ENCODE measurements at places on chromosomes 4 and X.
A peak's percentile ranks its signal among the peaks of the same experiment; 100 is the strongest.

DNA sequence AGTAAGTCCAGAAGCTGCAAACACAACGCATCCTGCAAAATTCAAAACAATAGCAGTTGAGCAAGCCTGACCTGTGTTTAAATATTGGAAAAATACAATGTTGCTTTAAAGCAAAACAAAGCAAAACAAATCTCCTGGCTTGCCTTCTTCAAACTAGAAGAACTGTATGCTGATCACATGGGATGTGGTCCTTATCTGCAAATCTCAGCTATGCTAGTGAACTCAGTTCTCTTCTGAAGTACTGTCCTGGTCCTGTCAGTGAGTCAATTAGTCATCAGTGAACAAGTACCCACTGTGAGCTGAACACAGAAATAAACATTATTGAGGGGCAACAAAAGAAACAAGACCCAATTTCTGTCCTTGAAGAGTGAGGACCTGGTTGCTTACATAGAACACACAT, 522.5 kb downstream of the SMARCA1 start:
- DNase-seq, result no peak

DNA sequence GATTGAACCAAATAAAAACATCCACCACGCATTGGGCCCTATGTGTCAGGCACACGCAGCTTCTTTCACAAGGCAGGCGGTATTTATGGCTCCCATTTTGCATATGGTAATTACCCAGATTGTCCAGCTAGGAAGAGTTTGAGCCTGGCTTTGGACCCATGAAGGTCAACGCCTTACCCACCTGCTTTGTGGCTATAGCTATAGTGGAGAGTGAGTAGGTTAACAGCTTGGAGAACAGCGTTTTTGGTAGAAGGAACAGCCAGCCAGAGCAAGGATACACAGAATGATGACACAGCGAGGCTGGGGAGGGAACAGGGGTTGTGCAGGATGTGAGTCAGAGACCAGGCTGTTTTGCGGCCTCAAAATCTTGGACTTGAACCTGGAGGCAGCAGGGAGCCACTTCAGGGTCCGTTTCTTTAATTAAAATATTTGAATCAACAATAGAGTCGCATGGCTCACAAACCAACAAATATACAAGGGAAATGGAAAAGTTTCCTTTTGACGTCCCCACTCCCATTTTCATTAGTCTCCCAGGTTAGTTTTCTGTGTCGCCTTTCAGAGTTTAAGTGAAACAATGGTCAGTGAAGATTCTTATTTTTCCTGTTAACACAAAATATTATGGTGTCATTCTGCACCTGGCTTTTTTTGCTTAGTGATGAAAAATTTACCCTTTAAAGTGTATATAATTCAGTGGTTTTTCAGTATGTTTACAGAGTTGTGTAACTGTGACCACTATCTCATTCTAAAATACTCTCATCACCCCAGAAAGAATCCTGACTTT, 118.2 kb upstream of the STX18 start:
- peak; percentile 75 for DNase-seq

GRCh38 chr4:13918110-13918509, 290.6 kb upstream of the BOD1L1 start:
- no peak for DNase-seq

GRCh38 chr4:64780664-64781063, 371.4 kb upstream of the TECRL start:
- DNase-seq, result no peak

- DNase-seq, result no peak
Observed at GRCh38 chr4:169154121-169154520, 116.6 kb downstream of the SH3RF1 start.

GRCh38 chrX:67893931-67894330, 350.1 kb downstream of the AR start:
- no peak for DNase-seq

DNA sequence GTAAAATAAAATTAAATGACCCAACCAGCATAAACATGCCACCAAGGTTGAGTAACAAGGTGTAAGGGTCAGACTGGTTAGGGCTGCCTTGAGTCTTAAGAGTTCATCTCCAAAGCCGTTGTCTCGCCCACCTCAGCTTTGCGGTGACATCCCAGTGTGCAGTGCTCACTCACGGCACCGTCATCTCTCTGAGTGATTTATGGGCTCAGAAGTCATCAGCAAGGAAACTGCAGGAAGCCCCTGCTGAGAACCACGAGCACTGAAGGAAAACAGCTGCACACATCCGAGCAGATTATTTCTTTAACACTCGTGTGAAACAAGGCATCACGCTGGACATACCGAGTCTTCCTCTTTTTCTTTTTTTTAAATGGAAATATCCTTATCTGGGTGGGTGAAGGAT, 411.1 kb downstream of the TRIML1 start:
- DNase-seq, result no peak

GRCh38 chr4:129394635-129395034, 298.7 kb downstream of the C4orf33 start:
- DNase-seq, result no peak

DNA sequence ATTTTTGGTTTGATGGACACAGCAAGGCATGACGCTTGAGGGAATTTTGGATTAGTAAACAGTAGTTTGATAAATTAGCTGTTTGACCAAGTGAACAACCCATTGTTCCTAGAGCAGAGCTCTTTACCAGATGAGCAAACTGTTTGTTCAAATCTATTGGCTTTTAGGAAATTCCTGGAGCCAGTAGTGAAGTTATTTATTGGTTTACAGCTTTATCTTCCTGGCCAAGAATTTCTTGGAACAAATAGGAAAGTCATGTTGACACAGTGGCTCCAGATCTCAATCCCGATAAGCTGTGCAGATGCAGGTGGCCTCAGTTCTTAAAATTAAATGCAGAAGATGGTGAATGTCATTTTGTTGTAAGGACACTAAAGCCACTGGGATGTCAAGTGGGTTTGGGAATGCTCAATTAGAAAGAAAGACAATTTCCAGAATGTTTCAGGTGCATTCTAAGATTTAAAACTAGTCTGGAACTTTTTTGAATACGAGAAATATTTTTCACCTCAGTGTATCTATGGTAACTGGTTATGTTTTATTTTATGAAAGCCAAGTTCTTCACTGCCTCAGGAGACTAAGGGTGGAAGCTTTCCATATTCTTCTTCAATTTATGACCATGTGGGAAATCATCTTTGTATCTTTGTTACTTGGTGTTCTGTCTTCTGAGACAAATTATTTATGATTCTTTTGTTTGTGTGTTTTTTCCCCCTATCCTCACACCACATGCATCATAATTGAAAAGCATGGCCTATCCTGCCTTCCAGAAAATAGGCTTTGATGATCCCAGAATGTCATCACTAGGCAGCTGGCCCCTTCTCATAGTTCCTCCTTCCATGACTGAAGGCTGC, 554.5 kb downstream of the STIM2 start:
- no peak for DNase-seq

GRCh38 chrX:83508006-83508405, at the start of gene POU3F4:
Gene POU3F4, plus strand, starts transcription at chrX:83508290. Its CDS starts 35 bp downstream, at chrX:83508325.
- no peak for DNase-seq

- no peak for DNase-seq
Observed at GRCh38 chr4:123832173-123833026, 435.8 kb downstream of the SPRY1 start.

DNA sequence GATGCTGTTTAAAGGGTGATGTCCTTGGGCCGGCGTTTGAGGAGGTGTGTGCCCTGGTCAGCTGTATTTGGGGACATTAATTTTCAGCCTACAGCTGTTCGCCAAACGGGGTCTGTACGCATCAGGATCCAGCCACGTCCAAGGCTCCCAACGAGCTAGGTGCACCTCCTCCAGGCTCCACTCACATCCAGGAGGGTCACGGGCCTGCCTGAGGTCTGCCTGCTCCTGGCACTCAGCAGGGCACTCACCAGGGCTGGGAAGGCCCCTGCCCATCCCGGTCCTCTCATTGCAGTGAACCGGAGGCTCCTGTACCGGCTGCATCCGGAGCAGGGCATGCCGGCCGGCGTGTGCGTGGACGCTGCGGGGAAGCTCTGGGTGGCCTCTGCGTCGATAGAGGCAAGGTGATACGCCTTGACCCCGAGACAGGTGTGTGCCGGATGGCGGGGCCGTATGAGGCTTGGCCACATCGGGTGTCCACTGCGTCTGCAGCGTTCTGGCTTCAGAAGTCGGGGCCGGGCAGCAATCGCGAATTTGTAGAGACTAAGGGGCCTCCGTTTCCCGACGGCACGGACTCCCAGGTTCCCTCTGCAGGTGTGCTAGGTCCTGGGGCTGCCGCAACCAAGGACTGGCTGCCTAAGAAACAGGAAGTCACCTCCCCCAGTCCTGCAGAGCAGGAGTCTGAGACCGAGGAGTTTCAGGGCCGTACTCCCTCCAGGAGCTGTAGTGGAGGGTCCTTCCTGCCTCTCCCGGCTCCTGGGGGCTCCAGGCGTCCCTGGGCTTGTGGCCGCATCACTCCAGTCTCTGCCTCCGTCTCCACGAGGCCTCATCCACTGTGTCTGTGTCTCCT, 27.5 kb upstream of the PLCXD1 start:
- DNase-seq, result no peak

DNA sequence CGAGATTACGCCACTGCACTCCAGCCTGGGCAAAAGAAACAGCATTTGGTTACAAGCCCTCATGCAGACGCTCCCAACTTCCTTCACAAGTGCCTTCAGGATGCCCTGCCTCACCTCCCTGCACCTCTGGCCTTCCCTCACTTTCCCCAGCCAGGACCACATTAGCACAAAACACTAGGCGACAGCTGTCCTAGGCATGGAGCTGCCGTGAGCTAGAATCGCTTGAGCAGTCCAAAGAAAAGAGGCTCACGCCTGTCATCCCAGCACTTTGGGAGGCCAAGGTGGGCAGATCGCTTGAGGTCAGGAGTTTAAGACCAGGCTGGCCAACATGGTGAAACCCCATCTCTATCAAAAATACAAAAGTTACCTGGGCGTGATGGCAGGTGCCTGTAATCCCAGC, 15.8 kb downstream of the RNF212 start:
- DNase-seq, result no peak

- DNase-seq, result no peak
Observed at GRCh38 chr4:119049342-119049741, 86.3 kb upstream of the MYOZ2 start.

DNA sequence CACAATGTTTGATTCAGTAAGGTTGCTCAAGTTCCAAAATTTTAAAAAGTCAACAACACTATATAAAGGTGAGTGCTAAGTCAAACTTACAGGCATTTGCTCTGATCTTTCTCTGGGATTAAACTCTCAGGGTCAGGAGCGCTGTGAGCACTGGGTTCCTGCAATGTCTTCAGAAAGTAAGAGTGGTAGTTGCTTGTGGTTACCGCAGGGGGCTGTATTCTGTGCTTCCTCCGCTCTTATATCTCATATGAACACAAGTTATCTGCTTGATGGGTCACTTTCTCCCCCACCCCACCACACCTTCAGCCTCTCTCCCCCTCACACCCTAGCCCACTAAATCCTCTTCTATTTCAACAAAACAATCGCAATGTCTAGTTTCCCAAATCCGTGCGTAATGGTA, 116.4 kb upstream of the IGSF1 start:
- DNase-seq, result no peak

GRCh38 chr4:55491486-55491885, 55.2 kb downstream of the CLOCK start:
- no peak for DNase-seq

DNA sequence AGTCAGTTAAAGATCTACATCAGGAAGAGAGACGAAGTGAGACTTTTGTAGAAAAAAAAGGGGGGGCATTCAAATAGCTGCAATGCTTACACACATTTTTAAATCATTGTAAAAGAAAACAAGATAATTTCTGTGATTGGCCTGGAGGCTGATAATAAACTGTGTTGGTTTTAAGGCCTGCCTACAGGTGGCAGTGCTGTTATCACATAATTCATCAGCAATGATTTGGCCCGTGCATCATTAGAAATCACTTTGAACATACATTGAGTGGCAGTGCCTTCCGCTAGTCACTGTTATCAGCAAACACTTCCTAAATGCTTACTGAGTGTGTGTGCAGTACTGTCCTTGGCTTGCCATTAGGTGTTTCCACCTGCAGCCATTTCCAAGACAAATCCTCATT, 831.9 kb downstream of the TRIML1 start:
- peak; percentile 11 for DNase-seq

DNA sequence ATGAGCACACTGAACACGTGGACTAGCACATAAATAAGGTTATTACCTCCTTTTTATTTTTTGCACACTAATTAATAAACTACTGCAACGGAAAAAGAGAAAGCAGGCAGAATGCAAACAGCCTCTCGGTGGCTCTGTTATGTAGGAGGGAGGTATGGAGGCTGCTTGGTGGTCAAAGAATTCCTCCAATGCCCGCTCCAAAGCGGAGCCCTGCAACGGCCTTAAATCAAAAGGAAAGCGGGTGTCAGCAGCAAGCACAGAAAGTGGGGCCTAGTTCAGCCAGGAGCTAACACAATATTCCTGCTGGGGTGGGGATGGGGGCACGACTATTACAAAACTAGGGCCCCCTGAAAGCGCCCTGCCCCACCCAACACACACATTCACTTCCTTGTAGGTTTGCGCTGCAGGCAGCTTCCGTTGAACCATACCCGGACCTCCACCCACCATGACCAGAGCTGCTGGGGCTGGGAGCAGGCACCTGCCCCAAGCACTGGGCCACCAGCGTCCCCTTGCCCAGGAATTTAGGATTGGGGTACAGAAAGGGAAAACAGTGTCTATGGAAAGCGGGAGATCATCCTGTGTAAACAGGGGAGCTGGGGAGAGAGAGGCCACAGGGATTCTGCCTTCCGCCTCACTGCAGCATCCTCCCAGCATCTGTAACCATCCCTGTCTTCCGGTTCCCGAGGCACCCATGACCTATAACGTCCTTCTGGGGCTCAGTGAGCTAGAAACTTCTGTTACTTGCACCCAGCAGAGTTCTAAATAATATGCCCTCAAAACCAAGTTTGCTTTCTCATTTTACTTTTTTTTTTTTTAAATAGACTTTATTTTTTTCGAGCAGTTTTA, 57.1 kb upstream of the DDX3X start:
- DNase-seq, result no peak

DNA sequence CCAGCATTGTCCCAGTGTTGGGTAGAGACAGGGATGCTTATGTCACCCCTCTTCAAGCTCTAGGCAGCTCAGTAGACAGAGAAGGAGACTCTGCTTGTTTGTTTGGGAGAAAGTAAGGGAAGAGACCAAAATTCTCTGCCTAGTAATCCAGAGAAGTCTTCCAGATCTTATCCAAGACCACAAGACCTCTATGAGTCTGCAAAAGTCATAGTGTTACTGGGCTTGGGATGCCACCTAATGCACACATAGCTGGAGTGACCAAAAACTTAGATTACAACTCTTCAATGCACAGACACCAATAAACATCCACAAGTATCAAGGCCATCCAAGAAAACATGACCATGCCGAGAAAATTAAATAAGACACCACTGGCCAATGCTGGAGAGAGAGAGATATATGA, 205.5 kb downstream of the UNC5C start:
- no peak for DNase-seq
